GM12878 (cell line): ENCODE measurements at places on chromosomes 11 and 22.
A peak's percentile ranks its signal among the peaks of the same experiment; 100 is the strongest.

DNA sequence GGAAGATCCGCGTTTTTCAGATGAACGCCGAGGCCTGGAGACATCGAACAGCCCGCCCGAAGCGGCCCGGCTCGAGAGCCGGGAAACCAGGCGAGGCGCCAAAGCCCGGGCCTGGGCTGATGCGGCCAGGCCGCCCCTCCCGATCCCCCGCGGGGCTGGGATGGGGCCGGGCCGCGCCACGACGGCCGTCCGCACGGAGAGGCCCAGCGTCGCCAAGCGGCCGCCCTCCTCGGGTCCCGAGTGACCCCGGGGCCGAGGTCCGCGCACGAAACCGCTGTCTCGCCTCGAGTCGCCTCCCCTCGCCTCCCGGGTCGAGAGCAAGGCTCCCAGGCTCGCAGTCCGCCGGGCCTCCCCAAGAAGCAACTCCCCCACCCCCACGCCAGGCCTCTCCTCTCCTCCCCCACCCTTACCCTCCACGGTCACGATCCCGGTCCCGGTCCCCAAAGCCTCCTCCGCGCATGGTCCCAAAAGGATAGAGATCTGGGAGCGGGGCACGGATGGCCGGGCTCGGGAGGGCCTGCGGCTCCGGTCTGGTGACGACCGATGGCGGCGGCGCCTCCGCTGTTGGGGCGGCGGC is 482 bp downstream of the DDX17 start:
- DNase-seq, result no peak

DNA sequence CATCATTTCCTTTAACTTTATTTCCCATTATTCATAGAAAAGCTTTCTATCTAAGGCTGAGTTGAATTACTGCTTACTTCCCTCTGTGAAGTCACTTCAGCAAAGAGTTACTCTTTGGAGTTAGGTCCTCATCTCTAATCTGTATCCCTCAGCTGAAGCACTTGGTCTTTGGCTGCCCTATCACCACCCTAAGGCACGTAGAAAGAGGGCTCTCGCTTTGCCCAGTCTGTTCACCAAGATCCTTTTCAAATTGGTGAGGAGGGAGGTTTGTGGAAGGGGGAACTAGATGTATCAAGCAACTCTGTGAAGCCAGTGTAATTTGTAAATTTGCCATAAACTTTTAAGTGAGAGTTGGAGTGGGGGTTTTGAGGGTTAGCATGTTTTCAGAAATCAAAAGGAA is 43.4 kb downstream of the PAX6 start:
- DNase-seq, result no peak

GRCh38 chr11:203056-203944 is 3.9 kb downstream of the BET1L start:
- no peak for DNase-seq

DNA sequence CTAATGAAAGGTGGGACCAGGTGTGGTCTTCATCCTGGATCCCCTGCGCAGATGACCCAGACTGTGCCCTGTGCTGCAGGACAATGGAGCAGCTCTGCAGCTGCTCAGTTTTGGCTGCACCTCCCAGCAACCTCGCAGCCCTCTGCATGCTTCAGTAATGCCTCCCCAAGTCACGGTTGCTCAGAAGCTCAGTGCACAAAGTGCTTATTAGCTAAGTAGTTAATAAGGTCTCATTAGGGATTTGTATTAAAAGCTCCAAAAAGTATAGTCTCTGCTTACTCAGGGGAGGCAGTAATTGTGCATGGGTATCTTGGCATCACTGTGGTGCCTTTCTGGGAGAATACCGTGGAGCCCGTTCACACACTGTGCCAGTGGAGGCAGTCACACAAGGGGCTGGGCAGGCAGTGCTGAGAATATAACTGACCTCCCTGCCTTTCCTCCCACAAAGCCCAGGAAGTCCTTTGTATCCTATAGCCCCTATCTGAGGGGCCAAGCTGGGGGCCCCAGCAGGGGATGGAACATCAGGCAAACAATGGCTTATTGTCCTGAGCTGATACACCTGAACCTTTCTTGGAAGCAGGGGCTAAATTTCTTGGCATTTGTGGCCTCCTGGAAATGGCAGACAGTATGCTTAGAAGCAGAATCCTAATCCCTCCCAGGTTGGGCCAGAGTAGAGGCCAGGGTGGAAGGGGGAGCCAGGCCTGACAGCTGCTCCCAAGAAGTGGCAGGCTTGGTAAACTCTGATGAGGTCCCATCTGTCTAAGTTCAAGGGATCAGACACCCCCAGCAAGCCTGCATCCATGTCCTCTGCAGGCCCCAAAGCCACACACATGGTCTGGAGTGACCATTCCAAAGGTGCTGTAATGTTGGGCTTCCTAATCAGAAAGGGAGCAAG is 125.5 kb upstream of the PARVA start:
- DNase-seq, result no peak

DNA sequence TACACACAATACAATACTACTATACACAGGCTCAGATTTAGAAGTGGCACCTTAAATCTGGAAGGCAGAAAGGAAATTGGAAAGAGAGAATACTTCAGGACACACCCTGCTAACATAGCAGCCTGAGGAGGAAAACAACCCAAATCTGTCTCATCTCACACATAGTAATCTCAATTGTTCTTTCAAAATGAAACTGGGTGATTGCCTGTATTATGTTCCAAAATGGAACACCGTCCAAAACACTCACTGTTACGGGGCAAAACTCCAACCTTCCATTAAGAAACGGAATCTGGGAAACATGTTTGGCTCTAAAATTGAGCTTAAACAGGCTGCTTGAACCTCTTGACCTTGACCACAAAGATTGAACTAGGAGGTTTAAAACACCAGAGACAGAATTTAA is 572.6 kb downstream of the OPCML start:
- no peak for DNase-seq

DNA sequence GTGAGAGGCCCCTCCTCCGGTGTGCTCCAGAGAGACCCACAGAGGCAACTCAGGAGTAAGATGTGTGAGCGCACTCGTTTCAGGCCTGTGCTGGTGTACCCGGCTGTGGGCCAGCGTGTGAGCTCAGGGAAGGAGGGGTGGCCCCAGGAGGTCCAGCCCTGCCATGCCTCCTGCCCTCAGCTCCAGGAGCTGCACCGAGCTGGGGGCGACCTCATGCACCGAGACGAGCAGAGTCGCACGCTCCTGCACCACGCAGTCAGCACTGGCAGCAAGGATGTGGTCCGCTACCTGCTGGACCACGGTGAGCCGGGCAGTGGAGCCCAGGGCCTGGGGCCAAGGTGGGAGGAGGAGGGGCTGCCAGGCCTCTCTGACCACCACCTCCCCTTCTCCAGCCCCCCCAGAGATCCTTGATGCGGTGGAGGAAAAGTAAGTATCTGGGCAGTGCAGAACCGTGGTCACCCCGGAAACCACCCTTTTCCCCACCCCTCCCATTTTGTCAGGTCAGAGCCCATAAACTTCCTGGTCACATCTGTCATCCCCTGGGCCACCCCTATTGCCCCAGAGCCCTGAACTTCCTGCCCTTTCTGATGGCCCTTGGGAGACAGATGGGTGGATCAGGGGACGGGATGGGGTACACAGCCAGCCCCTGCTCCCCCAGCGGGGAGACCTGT is 2.5 kb upstream of the MDK start:
- DNase-seq, result no peak

- DNase-seq, result no peak
Measured at GRCh38 chr11:362642-363442, 6.5 kb upstream of the B4GALNT4 start.

GRCh38 chr11:9753021-9753420 is 89.1 kb downstream of the SWAP70 start:
- DNase-seq, result no peak

- no peak for DNase-seq
Measured at GRCh38 chr11:117913736-117914397, 15.3 kb downstream of the TMPRSS13 start.

DNA sequence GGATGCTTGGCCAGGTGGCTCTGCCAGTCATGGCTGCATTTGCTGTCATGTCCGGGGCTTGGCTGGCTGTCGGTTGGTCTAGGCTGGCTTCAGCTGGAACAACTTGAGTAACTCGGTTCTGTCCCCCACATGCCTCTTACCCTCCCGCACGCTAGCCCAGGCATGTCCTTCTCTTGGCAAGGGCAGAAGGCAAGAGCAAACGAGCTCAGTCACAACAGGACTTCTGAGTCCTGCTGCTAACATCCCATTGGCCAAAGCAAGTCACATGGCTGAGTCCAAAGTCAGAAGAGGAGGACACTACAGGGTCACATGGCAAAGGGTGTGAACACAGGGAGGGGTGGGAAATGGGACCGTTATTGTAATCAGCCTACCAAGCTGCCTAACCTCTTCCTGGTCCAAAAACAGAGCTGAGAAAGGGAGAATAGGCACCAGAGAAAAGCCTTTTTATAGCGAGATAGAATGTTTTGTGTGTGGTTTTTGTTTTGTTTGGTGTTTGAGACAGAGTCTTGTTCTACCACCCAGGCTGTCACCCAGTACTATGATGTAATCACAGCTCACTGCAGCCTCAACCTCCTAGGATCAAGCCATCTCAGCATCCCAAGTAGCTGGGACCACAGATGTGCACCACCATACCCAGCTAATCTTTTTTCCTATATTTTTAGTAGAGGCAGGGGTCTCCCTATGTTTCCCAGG is 81.9 kb downstream of the MN1 start:
- DNase-seq, result no peak

DNA sequence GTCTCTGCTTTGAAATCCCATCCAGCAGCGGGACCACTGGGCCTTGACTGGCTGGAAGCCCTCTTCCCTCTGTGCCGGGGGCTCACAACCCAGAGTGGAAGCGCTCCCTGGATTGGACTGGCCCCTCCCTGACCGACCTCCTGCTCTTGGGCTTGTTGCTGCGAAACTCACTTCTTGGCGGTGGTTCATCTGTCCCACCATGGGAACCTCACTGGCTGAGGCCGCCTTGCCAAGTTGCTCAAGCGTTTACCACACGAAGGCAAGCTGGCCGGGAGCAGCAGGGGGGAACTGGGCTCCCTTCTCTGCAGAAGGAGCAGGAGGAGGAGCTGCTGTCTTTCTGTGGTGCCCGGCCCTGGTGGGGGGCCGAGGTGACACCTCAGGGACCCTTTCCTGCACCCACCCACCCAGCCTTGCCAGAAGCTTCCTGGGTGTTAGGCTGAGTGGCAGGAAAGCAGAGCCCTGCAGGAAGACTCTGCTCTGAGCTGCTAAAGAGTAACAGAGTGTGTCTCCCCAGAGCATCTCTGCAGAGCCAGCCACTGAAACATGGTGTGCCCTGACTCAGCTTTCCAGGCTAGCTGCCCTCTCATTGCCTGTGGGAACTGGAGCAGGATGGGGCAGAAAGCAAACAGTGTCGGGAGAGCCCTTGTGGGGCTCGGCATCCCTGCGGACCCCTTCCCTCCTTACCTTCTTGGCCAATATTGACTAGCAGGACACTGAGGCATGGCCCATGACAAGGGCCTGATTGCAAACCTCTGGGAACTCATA is 88.5 kb upstream of the ALX4 start:
- no peak for DNase-seq

- DNase-seq, result no peak
Measured at GRCh38 chr11:120186456-120186773, 24.4 kb upstream of the OAF start.

- DNase-seq, result no peak
Measured at GRCh38 chr11:61773356-61773755, 19.0 kb downstream of the TMEM258 start.

DNA sequence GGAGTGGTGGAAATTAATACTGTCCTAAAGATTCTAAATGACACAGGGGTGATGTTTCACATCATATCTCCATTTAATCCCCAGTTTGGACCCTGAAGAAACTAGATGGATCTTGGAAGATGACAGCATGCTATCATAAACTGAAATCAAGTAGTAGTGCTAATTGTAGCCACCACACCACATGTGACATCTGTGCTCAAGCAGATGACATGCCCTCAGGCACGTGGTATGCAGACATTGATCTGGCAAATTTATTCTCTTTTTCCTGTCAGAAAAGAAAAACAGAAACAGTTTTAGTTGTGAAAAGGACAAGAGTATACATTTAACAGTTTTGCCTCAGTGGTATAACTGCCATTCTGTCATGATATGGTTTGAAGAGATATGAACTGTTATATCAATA is 52.9 kb upstream of the PGR start:
- no peak for DNase-seq

DNA sequence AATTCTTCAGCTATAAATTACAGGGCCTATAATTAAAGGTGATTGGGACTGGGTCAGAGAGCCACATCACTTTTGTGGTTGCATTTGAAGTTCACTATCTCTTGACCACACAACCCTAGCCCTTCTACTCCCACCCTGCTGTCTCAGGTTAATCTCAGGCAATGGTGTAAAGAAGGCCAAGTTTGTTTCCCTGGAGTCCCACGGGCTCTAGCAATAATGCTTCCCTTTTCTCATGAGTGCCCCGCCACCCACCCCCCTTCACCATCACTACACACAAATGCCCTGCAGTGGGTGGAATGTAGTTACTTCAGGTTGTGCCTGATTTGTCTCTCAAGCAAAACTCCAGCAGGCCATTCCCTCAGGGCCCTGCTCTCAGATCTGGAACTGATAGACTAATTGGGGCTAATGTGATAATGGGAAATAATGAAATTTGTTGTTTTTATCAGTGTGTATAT is 1.8 kb upstream of the EHF start:
- DNase-seq, result no peak

- no peak for DNase-seq
Measured at GRCh38 chr11:28702450-28702790, 594.2 kb downstream of the METTL15 start.

DNA sequence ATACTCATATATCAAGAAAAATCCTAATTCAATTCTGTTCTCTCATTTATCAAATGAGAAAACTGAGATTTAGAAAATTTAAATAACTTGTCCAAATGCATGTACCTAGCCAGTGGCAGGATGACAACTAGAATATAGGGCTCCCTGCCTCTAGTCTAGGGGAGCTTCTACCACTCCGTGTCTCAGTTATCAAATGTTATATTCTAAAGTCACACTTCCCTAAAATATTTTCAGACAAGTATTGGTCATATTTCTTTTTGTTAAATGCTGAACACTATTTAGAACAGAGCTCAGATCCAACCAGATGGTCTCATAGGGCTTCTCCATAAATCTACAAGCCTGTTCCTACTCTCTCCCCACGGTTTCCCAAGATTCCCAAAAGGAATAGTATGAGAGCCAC is 26.3 kb downstream of the KCNJ1 start:
- DNase-seq, result no peak

GRCh38 chr22:28674121-28674563 is 5.5 kb downstream of the TTC28 start:
- peak; percentile 40 for DNase-seq

- no peak for DNase-seq
Measured at GRCh38 chr11:130609121-130610035, 160.9 kb downstream of the ADAMTS15 start.

GRCh38 chr11:100810666-100811065 is 123.6 kb downstream of the ARHGAP42 start:
- no peak for DNase-seq

DNA sequence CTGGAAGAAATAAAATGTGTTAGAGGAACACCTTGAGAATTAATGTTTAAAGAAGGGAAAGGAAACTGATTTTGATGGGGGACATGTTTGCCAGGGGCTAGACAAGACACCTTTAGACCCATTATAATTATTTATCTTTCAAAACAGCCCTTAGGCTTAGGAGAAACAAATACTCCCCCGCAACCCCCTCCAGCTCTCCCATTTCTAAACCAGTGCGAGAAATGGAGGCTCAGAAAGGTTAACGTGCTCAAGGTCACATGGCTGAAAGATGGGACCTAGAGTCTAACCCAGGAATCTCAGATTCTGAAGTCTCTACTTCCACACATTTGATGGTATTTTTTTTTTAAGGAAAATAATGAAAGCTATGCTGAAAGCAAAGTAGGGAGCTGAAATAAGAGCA is 18.0 kb downstream of the EHF start:
- DNase-seq, result no peak

- no peak for DNase-seq
Measured at GRCh38 chr22:35893698-35894097, 134.9 kb downstream of the RBFOX2 start.

GRCh38 chr22:46626911-46627805 is 7.0 kb downstream of the GRAMD4 start:
- DNase-seq, result no peak
